ENCODE measurements at places on chromosomes 7 and 10.

- DNase-seq = no peak
These were observed 56.8 kb downstream of the BBS9 start for GRCh38 chr7:33186192-33186591.

DNA sequence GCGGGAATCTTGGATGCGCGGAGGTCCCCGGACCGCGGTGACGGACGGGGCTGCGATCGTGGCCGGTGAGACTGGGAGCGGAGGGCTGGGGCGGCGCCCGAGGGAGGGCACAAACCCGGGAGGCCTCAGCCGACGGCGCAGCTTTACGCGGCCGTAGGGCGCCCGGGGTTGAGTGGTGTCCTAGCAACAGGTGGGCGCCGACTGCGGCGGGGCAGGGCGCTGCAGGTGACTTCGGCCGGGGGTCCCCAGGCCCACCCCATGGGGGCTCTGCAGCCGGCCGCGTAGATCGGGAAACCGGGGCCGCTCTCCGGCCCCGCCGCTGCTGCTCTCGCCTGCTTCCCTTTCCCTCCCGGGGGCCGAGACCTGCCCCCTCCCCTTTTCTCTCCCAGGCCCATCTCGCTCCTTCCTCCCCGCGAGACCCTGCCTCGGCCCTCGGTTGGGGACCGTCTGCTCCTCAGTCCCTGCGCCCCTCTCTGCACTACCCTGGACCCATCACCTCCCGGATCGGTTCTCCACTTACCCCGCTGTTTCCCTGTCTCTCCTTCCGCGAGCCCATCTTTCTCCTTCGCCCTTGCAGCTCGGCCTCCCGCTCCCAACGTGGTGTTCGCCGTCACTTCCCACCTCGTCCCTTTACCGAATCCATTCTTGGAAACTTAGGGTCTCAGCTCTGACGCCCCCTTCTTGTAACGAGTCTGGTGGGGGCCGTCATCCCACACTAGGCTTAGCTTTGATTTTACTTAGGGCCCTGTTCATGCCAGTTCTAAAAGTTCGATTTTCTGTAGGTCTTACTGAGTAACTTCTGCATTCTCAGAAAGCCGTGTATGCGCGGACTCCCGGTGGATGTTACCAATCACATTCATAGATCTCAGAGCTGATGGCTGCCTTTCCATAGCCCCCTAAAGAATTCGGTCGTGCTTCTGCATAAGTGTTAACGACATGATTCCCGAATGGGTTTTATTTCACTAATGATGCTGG is 18.5 kb upstream of the ACBD5 start:
- no peak for DNase-seq

- no peak for DNase-seq
These were observed 56.7 kb downstream of the ANKRD7 start for GRCh38 chr7:118281196-118281595.

GRCh38 chr10:119301397-119301796 is 94.0 kb downstream of the GRK5 start:
- no peak for DNase-seq

DNA sequence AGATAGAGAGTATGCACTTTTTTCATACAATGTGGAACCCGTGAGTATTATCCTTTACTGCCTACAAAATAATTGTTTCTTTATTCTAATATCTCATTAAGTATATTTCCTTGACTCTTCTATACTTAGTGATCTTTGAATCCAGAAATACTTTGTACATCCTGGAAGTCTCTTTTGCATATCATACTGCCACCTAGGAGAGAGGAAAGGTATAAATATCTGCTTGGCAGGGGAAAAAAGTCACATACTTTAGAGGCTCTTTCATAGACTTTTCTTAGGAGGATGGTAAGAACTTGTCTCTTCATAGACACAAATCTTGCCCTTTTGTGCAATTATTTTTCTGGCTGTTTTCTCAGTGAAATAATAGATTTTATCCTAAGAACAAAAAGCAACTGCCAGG is 436.0 kb downstream of the PAXIP1 start:
- DNase-seq = no peak

- no peak for DNase-seq
These were observed 88.6 kb upstream of the KLF14 start for GRCh38 chr7:130822642-130823041.

DNA sequence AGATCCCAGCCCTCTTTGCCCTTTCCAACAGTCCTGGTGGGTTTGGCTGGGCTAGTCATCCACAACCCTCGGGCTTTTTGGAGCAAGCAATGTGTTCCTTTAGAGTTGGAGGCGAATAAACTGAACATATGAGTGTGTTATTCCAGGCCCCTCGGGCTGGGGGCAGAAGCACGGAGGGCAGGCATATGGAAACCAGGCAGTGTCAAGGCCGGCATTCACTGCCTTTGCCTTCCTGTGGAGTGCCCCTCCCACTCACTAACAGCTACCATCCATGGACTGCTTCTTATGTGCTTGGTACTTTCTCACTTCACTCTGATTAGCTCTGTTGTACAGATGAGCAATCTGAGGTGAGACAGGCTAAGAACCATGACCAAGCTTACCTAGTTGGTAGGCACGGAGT is 53.9 kb upstream of the EFCAB10 start:
- DNase-seq = no peak

DNA sequence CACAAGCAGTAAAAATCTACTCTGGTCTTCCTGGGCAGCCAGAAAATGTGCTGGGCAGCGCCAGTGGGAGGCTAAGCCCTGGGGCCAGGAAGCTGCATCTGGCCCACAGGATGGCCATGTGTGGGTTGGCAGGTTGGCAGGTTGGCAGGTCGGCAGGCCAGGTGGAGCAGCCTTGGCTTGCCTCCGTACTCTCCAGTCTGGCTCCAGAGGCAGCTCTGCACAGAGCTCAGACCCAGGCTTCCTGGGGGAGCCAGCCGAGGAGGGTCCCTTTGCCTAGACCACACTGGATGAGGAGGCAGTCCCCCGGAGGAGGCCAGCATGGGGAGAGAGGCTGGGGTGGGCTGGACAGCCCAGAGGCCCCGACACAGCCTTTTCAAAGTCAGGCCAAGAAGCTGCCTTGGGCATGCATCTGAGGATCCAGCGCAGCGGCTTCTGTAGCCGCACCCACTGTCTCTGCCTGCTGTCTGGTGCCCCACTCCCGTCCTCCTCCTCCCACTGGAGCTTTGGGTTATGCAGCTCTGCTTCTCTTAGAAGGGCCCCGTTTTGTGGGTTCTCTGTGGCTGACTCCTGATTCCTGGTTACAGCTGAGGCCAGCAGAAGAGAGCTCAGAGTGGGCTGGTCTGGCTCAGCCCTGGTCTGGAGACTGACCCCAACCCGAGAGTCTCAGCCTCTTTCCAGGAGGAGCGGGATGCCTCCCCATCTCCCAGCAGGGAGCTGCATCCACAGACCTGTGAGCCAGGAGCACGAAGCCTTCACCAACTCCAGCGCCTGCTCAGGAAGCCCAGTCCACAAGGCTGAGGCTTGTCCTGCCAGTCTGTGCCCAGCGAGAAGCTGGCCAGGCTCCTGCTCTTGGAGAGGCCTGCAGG is 44.6 kb downstream of the CFAP46 start:
- DNase-seq = no peak

DNA sequence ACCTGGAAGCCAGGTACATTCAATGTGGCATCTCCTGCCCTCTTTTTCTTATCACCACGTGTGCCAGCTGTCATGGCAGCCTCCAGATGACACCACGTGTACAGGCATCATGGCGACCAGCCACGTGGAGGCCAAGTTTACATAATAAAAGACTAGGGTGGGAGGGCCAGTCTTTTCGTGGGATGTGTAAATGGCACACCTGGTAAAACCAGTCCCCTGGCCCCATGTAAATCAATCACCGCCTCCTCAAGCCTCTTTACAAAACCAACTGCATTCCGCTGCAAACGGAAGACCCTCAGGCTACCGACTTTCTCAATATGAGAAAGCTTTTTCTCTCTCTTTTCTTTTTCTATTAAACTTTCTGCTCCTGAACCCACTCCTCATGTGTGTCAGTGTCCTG is 65.1 kb upstream of the PHF14 start:
- no peak for DNase-seq

DNA sequence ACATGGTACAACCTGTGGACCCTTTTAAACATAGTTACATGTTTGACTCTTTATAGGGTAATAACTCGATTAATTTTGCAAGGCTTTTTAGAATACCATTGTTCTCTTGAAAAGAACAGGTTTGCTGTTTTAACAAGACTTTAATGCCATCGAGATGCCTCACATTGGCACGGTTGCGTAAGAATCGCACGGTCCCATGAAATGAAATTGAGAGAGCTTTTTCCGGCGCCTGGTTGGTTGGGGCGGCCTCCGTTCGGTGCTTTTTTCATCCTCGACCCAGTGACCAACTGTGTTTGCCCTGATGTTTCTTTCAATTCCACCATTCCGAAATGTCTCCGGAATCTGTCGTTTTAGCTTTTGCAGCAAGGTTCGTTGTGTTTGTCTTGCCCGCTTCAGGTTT is 142.4 kb downstream of the CUX1 start:
- no peak for DNase-seq

DNA sequence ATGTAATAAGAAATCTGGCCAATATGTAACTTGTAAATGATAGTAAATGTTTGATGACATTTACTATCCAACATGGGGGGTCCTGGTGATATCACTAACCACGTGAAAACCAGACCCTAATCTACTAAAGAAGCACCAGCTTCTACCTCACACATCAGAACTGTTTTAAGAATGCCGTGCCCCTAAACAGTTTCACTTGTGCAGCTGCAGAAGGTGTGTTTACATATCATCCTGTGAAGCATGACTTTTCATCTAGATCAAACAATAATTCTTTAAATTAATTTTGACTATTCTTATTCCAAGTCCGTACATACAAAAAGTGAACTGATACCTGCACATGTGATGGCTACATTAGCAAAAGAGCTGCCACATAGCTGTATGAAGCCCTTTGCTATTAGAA is 61.0 kb downstream of the STEAP1B start:
- DNase-seq = no peak

GRCh38 chr10:2982146-2982545 is 85.2 kb upstream of the PFKP start:
- DNase-seq = no peak

DNA sequence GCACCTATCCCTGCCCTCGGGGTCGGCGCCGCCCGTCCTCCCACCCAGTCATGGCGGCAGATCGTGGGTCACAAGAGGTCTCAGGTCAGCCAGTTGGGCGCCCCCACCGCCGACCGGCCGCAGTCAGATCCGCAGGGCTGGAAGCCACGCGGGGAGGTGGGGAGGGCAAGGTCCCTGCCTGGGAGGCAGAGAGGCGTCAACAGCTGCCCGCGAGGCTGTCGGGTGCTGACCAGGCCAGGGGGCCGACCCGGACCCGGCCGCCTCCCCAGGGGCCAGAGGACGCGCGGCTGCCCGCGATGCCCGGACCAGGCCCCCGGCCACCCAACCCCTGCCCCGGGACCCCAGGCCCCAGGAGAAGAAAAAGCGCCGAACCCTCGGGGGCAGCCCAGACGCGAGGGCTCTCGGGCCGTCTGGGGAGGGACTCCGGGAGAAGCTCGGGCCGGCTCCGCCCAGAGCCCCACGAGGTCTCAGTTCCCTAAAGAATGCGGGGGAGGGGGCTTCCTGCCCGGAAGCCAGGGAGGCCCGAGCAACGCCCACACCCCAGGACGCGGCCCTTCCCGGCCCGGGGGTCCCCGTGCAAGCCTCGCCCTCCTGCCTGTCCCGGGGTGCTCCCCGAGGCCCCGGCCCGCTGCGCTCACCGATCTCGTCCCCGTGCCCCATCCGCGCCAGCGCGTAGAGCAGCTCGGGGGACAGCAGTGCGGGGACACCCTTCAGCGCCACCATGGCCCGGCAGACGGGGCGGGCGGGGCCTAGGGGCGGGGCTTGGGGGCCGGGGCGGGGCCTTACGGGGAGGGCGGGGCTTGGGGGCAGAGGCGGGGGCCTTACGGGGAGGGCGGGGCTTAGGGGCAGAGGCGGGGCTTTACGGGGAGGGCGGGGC is at the start of gene FUOM:
FUOM (minus strand) TSS at position 735 of the 877 bp plus-strand sequence; CDS start at position 723, 12 bp downstream.
- no peak for DNase-seq

DNA sequence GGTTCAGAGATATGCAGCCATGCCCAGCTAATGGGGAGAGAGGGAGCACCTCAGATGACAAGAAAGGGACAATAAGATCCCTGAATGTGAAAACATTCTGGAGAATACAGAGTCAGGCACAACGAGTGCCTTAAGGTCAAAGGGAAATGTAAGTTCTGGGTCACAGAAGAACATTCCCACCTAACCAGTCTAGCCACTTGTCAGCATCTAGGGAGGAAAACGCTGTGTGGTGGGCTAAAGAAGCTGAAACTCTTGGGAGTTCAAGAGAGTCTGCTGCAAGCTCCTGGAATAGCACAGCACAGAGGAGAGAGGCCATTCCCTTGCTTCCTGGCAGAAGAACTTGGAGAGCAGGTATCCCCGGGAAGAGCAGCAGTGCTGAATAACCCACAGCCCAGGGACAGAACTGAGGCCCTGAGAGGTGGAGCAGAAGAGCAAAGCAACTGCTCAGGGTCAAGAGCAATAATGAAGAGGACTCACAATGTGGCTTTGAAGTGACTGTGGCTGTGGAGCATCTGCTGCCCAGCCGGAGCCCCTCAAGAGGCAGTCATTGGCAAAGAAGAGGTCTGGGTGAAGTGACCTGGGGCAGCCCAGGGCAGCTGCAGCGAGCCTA is 182.3 kb downstream of the NPSR1 start:
- no peak for DNase-seq

GRCh38 chr10:69504576-69505250 is 53.4 kb downstream of the TSPAN15 start:
- DNase-seq = no peak

- DNase-seq = no peak
These were observed 296.8 kb downstream of the EXOC4 start for GRCh38 chr7:133549633-133550032.

GRCh38 chr7:55310287-55311025 is 54.7 kb upstream of the LANCL2 start:
- DNase-seq = no peak

DNA sequence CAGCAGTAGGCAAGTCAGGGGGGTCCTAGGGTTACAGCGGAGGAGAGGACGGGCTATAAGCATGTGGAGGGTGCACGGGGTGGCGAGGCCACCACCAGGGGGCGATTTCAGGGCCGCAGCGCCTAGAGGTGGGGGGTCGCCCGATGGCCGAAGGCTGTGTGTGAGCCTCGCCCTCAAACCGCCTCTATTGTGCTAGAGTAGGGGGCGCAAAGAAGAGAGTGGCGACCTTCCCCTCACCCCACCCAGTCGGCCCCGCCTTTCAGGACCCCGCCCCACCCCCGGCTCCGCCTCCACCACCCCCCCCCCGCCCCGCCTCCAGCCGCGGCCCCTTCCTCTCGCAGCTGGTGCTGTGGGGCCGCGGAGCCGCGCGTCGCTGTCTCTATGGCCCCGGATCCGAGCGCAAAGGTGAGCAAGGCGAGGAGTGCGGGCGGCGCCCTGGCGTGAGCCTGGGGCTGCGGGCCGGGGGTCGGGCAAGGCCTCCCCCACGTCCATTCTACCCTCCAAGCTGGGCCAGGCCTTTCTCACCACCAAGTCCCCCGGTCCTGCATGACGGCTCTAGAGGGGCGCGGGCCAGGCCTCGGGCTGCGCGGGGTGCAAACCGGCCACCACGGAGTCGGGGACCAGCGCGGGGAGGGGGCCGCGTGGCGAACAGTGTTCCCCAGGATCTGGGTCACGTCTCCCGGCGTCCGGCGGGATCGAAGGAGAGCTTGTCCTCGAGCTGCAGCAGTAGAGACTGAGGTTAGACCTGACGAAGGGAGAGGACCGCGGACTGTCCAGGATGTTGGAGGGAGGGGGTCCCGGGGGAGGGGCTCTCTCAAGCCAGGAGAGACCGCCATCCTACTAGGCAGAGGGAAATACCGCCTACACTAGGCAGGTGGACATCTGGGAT is at the start of gene SEMA4G:
SEMA4G (plus strand) TSS at position 318 of the 889 bp plus-strand sequence. CDS start 3,409 bp downstream, outside the sequence.
- no peak for DNase-seq
